ENCODE measurements at places on chromosomes 5 and 9.

DNA sequence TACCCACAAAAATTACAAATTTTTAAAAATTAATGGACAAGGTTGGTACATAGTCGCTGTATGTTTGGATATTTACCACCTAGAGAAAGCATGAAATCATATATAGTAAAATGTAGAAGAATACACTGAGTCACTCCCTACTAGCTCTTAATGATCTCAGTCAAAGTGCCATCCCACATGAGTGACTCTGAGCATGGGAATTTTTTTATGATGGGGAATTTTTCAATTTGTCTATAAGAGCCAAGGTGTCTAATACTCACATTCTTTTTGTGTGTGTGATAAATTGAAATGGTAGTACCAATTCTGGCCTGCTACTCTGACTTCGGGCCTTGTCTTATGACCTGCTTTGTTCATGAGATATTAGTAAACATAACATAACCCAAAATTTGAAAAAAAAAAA, 483.2 kb downstream of the CDH10 start:
- no peak for DNase-seq

DNA sequence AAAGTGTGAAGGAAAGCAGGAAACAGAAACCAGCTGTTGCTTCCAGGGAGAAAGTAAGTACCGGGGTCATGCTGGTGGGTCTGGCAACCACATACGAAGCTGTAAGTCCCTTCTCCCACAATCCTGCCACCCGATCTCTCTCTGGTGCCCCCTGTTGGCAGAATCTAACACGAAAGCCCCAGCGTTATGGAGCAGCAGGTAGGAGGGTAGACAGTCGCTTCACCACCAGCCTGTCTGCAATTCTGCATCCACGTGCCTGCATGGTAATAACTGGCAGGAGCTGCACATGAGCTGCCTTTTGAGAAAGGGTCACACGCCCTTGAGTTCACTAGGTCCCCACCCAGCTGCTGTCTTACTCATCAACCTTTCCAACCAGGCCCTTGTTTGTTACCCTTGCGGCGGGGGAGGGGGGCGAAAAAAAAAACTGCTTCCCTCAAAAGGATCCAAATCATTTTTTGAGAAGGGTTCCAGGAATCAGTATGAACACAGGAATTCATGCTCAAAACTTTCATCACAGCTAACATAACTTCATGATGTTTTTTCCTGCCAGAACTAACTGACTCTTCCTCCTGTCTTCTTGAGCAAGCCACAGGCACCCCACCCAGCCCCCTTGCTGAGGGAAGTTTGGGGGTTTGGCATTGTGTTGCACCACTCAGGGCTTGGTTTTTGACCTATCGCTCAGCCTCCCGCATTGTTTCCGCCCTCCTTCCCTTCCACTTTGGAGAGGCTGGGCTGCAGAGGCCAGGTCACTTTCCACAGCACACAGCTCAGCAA, 19.6 kb upstream of the TMEM252 start:
- DNase-seq = no peak

DNA sequence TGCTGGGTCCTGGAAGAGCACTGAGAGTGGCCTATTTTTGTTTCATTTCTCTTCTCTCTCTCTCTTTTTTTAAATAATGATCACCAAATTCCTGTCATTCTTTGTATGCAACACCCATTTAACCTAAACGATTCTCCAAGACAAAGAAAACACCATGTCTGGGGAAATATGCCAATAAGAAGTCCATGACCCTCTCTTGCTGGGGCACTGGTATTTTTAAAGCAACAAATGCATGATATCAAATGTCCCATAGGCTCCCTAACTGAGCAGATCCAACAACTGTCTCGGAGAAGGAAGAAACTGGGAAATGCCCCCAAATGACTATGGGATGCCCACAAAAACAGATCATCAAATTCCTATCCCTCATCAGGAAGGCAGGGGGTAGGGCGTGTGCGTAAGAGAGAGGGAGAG, 567.4 kb downstream of the CCDC171 start:
- DNase-seq = no peak

GRCh38 chr5:73768-74502, 18.0 kb upstream of the PLEKHG4B start:
- no peak for DNase-seq

- DNase-seq = no peak
Measured at GRCh38 chr9:106920701-106921283, 57.8 kb downstream of the ZNF462 start.

DNA sequence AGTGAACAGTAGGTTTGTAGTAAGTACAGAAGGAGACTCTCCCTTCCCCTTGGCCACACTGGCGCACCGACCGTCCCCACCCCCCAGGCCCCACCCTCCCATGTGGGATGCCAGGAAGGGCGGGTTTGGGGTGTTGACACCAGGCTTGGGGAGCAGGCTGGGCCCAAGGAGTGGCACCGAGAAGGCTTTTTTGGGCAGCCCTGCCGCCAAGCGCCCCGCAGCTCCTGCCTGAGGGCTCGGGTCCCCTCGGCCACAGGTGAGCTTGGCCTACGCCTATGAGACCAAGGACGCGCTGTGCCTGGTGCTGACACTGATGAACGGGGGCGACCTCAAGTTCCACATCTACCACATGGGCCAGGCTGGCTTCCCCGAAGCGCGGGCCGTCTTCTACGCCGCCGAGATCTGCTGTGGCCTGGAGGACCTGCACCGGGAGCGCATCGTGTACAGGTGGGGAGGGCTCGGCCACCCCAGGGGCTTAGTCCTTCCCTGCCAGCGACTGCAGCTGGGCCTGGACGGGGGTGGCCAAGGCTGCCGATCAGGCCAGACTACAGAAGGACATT, 7.3 kb downstream of the GRK6 start:
- DNase-seq = no peak

DNA sequence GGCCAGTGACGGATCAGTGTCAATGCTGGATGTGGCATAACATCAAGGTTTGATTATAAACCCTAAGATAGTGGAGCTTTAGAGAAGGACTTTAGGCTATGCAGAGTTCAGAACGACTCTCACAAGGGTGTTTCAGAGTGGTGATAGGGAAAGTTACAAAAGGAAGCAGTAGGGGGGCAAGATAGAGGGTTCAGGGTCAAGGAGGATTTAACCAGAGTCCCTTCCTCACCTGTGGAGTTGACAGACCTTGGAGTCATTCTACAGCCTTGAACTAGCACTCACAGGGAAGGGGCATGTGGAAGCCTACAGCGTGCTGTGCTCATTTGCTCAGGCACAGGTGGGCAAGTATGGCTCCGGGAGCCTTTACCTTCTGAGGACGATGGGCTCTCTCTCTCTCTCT, 7.9 kb downstream of the DMRT1 start:
- no peak for DNase-seq

DNA sequence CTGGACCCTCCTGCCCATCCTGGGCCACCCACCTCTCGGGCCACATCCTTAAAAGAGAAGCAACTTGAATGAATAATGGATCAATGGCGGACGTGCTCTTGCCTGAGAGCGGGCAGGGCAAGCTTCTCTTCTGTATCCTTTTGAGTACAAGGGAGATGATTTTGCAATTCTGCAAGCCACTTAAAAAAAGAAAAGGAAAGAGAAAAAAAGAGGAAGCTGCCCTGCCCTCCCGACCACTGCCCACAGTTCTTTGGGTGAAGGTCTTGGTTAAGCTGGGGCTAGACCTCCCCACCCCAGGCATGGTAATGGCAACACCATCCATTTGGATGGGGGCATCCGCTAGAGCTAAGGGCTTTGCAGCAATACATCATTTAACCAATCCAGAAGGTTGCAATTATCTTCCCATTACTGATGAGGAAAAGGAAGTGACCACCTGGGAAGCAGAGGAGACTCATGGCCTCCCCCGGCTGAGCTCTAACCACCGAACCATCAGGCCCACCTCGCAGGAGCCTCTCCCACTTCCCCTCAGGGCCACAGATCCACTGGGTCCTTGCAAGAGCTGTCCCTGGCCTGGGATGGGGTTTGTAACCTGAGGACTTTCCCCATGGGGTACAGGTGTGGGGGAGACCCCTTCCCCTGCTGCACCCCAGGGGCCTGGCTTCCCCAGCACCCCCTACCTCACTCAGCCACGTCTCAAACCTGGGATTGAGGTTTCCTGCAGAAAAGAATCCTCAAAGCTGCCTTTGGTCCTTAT, 27.8 kb upstream of the LAMC3 start:
- no peak for DNase-seq

DNA sequence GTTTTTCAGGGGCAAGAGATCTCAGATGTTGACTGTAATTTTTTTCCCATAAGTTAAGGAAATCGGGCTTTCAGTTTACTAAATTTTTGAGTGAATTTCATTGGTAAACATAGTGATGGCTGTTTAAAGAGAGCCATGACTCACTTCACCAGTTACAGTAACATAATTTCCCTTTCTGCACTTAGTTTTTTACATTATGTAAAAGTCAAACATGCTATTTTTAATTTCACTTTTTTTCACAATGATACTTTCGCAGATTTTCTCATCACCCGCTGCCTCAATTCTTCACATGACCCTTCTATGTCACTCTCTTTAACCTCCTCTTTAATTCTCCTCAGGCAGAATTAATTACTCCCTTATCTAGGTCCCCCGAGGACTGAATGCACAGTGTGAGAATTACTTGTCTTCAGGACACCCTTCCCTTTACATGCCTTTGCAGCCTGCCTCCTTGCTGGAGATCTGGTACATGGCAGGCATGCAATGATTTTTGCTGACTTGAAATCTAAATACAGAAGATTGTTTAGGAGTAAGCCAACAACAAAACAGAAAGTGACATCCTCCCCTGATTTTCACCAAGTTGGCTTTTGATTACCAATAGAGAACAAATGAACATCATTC, 217.5 kb upstream of the S1PR3 start:
- DNase-seq = no peak

GRCh38 chr9:31677877-31678276, 706.6 kb upstream of the ACO1 start:
- DNase-seq = no peak

DNA sequence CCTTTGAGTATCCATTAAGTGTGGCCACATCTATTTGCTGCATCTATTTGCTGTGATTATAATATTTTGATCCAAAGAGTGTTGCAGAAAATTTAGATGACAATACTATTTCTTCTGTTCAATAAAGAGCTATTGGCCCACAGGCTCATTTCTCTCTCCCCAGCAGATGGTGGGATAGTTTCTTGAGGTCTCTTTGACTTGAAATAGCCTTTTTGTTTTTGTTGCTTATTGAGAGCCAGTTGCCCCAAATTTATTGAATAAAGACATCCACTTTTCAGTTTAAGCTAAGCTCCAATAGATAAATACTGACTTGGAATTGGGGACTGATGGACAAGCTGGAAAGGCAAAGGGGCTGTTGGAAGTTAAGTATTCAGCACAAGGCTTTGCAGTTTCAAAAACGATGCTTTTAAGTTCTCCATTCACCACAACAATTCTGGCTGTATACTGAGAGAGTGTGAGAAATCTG, 290.1 kb upstream of the MPDZ start:
- DNase-seq = no peak

DNA sequence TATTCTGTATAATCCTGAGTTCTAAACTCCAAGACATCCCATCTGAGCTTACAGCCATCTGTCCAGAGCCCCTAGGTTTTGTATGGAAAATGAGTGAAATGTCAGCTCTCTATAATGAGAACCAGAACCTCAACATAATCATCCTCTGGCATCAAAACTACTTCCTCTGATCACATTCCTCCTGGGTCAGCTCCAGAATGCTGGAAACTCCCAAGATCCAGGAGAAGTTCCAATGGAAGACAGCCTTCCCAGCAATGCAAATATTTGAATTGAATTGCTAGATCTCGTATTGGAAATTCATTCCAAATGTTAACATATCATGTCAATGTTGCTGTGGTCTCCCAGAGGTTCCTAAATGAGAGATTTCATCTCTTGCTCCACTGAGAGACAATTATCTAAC, 23.8 kb downstream of the C9 start:
- DNase-seq = no peak

DNA sequence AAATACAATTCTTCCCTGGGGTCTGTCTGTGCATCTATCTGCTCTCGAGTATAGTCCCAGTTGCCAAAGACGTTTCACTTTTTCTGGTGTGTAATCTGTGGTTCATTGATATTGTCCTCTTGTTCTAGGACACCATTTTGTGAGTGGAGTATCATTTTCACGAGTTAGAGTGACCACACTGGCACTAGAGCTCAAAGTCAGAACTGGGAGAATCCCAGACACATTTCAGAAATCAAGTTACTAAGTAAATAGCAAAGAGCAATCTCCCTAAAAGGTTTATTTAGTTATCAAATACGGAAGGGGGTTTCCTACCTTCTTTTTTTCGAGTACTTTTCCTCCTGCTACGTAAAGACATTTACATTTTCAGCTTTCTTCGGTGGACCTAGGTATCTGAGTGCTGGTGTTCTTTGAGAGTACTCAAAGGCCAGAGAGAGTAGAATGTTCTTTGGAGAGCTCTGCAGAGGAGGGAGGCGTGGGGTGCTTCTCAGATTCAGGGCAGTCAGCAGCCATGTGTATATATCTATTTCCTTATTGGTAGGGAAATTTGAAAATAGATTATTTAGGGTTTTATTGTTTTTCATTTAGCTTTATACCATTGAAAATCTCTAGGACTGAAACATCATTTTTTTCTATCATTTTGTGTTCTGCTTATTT, 8.9 kb upstream of the HSPA9 start:
- no peak for DNase-seq

DNA sequence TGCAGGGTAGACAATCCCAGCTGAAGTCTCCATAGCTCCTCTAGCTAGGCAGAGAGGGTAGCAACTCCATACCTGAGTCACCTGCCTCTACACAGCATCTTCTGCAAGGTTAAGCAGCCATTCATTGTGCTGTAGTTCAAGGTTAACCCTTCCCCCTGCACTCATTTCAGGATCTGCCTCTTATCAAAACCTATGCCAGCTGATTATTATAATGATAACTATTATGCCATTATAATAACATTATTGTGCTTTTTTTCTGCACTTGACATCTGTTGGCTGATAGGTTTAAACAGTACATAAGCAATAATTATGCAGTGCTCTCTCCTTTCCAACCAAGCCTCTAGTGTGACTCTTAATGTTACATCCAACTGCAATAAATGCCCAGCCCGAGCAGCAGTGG, 17.3 kb downstream of the SIL1 start:
- DNase-seq = no peak

Measured in right lung (tissue), 10 donors.